ENCODE measurements at places on chromosomes 6 and 20.

GRCh38 chr6:129111853-129112252 is 228.9 kb downstream of the LAMA2 start:
- ATAC-seq = no peak

- no peak for ATAC-seq
Measured at GRCh38 chr6:116409756-116410155, 39.0 kb downstream of the DSE start.

- no peak for ATAC-seq
Measured at GRCh38 chr20:59749301-59749700, 145.0 kb downstream of the PHACTR3 start.

GRCh38 chr20:38640521-38640920 is 38.9 kb downstream of the ARHGAP40 start:
- ATAC-seq = no peak

GRCh38 chr6:135088818-135089809 is 34.5 kb upstream of the HBS1L start:
- peak; percentile 78 for ATAC-seq

DNA sequence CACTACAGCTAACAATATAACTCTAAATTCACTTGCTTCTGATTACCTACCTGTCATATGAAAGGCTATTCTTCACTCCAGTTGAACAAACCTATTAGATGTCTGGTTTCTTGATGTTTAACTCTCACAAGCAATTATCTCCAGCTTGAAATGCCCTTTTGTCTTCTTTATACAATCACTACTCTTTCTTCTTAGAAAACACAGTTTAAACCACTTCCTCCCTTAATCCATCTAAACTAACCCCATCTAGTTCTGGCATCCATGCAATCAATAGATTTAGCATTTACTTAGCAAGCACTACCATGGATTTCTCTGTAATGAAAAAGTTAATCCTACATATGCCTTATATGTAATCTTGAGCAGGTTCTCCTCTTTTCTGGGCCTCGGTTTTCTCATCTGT is 127.3 kb downstream of the ATXN1 start:
- no peak for ATAC-seq

- no peak for ATAC-seq
Measured at GRCh38 chr20:59308493-59309201, 8.2 kb downstream of the EDN3 start.

GRCh38 chr6:148074738-148075137 is 267.9 kb upstream of the SASH1 start:
- no peak for ATAC-seq

- no peak for ATAC-seq
Measured at GRCh38 chr6:129015721-129016120, 132.8 kb downstream of the LAMA2 start.

DNA sequence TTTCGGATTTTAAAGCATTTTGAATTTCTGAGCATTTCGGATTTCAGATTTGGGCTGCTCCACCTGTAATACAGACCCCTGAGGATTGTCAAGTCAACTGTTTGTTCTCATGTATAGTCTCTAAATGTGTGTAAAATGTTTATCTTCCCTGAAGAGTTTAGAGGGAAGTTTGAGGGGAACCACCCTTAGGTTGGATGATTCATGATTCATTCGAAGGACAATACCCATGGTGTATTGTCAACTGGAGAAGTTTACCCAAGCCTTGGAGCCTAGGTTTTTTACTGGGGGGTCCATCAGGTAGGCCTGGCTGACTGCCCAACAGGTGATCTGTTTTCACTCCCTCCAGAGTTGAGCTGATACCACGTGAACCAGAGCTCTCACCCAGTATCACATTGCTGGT is 18.9 kb downstream of the GSTA4 start:
- ATAC-seq = no peak

- no peak for ATAC-seq
Measured at GRCh38 chr6:33959661-33960344, 156.0 kb upstream of the MLN start.

DNA sequence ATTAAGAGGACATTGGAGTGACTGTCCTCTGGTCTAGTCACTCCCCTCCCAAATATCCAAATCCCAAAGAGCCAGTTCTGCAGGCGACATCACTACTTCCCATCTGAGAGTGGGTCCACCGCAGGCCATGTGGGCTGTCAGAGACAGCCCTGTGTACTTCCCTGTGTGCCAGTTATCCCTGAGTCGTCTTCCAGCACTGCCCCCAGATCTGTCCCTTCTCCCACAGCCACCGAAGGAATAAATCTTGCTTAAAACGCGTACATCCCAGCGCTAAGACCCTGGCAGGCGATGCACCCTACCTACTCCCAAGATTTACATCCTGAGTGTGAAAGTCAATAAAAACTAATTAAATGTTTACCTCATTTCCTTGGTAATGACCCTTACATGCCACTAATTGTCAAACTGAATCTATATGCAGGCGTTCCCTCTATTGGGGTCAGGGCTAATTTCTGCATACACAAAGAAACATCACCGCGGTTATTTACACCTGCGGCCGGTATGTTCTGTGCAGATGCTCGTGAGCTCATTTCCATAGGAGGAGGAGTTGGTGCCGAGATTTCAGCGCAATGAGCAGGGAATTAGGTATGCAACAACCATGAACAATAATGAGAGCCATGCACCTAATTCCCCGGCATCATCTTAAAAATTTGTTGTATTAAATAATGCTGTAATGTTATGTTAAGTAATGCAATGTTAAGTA is 31.3 kb upstream of the CDH4 start:
- ATAC-seq = no peak
